Stimulated activated CD8-positive, alpha-beta memory T cell treated with anti-CD3 and anti-CD28 coated beads, Interleukin-15, amount 100 ng/mL, for 4 hours (primary cell): ENCODE measurements at places on chromosomes 4 and X.

GRCh38 chr4:14925471-14925870, 76.8 kb upstream of the CPEB2 start:
- no peak for DNase-seq

- DNase-seq, result no peak
Observed at GRCh38 chrX:14173873-14174272, 144.2 kb upstream of the GEMIN8 start.

DNA sequence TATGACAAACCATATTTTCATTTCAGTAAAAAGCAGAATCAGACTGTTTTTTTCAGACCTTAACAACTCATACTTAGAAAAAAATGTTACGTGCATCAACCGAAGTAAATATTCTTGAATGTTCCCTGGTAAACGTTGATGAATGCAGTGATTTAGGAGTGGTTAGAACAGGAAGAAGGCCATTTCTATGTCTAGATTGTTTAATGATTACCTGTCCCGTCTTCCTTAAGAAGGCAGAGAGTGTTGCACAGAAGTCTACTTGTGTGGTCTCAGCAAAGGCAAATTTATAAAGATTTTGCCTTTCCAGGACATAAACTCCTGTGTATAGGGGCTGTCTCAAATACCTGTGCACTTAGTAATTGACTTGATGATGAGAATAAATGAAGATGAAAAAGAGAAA, 134.5 kb downstream of the MGST2 start:
- no peak for DNase-seq

DNA sequence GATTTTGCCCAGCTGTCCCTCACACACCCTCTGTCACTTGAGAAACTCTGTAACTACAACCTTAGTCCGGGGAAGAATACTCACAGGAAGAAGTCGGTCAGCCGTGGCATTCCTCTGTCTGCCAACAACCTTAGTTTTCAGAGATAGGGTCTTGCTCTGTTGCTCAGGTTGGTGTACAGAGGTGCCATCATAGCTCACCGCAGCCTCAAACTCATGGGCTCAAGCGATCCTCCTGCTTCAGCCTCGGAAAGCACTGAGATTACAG, 12.2 kb upstream of the SPCS3 start:
- no peak for DNase-seq

- no peak for DNase-seq
Observed at GRCh38 chrX:47514533-47515235, 31.7 kb upstream of the ZNF41 start.
